ENCODE measurements at places on chromosomes 12 and 14.

DNA sequence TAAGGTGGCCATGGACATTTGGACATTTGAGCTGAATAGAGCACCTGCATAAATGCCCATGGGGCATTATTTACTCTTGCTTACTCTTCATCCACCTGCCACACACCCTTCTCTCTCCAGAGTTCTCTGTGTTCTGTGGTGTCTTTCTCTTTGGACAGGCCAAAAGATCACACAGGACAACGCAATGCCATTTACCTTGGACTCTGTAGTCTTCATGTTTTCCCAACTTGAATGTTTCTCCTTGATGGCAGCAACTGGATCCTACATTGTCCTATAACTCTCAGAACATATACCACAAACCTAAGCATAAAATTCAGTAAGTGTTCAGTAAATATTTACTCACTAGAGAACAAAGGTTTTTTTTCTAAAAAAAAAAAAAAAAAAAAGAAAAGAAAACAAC is 41.7 kb upstream of the PTHLH start:
- no peak for DNase-seq

DNA sequence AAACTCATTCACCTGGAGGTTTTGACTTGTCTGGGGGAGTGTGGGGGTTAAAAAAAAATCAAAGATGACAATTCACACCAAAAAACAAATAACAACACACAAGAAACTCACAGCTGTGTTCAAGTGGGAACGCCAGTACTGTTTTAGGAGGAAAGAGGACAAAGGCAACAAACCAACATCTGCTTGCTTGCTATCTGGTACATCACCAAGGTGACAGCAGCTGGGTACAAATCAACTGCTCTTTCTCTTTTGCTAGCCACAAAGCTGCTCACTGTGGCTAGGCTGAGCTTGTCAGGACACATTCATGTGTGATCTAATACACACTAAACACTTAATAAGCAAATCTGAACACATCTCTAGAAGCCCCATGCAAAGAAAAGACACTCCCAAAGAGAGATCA is 128.0 kb upstream of the RAP1B start:
- no peak for DNase-seq

GRCh38 chr12:77079631-77080030 is 14.3 kb upstream of the E2F7 start:
- no peak for DNase-seq

DNA sequence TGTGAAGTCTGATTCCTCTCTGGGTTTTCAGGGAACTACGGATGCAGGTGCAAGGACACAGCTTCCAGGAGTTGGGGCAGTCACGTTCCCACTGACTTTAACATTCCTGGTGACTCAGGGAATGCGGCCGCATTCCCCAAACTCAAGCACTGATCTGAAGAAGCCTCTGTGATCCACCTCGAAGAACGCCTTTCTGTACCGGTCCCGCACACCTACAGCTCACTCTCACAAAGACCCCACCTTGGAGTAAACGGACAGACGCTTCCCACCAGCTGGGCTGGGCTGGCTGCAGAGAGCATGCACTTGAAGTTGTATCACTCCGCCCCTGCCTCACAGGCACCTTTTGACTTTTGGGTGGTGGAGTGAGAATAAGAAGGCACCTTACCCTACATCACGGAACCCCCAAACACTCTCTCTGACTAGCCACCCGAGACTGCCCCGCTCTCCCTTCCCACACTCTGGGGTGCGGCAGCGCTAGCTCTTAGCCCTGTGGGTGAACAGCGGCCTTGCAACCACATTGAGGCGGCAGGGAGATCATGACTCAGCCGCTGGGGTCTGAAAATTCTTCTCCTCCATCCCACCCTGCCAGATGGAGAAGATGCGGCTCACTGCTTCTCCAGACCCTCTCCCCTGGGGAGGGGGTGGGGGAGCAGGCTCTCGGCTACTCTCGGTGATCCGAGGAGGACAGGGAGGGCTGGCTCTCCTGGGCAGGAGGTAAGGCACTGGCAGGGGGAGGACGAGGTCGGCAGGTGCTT is 23.7 kb upstream of the HDAC7 start:
- no peak for DNase-seq

- no peak for DNase-seq
Measured at GRCh38 chr12:131882804-131883520, 11.5 kb upstream of the ULK1 start.

DNA sequence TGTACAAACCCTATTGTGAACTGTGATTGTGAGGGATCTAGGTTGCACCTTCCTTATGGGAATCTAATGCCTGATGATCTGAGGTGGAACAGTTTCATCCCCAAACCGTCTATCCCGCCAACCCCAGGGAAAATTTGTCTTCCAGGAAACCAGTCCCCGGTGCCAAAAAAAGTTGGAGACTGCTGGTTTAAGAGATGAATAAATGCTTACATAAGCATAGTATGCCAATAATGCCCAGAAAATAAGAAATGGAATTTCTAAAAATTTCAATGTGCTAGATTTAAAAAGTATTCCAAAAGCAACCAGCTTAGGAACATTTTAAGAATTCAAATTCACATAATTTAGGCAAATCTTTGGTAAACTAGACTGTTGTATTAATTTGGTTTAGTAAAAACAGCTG is 5.4 kb upstream of the RNU6-8 start:
- DNase-seq: no peak

- DNase-seq: no peak
Measured at GRCh38 chr12:67254372-67255026, 14.7 kb upstream of the CAND1 start.

- DNase-seq: no peak
Measured at GRCh38 chr14:32049361-32050088, 27.6 kb upstream of the ARHGAP5 start.

- DNase-seq: no peak
Measured at GRCh38 chr14:56333359-56334292, 215.4 kb downstream of the PELI2 start.

- DNase-seq: no peak
Measured at GRCh38 chr12:105214670-105215375, 21.2 kb downstream of the APPL2 start.

GRCh38 chr14:53850714-53851296 is 105.8 kb downstream of the BMP4 start:
- no peak for DNase-seq

DNA sequence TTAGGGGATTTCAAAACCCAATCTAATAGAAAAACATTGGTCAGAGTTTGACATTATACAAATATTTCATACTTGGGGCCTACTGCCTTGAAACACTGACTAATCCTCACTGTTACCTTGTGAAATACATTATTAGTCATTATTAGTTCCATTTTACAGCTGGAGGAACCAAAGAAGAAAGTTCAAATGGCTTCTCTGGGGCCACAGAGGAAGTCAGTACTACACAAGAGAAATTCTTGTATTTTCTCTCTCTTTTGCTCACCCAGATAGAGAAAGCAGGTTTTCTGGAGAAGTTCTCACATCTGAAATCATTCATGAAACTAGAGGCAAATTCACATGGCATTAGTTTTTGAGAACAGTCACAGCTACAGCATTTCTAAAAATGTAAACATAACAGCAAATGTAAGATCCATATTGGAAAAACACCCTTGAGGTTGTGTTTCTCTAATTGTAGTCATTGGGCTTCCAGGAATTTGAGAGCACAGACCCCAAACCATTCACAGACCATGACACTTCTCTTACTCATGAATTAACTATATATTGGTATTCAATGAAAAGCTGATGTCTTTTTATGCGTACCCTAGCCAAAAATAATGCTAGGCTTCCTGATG is 83.0 kb downstream of the LLPH start:
- no peak for DNase-seq

GRCh38 chr12:112887550-112887949 is 19.2 kb upstream of the OAS1 start:
- no peak for DNase-seq

- DNase-seq: no peak
Measured at GRCh38 chr12:97960741-97961608, 498.4 kb downstream of the RMST start.

- no peak for DNase-seq
Measured at GRCh38 chr12:16347391-16348298, at the start of gene MGST1. Gene MGST1, plus strand, starts transcription at chr12:16347645. Its CDS starts 6,608 bp downstream, at chr12:16354253.

DNA sequence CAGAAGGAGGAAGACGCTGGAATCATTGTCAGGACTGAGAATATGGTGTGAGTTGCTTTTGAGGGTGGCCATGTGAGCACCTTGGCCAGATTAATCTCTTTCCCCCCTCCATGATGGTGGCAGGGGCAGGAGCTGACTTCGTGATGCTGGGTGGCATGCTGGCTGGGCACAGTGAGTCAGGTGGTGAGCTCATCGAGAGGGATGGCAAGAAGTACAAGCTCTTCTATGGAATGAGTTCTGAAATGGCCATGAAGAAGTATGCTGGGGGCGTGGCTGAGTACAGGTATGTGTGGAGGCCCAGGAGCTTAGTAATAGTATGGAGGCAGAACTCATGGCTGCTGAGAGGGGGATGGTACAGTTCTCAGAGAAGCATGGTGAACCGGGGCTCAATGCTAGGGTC is 4.3 kb downstream of the TINF2 start:
- no peak for DNase-seq

- DNase-seq: no peak
Measured at GRCh38 chr14:61512026-61512834, 183.1 kb upstream of the HIF1A start.

All from stimulated activated CD4-positive, alpha-beta T cell treated with anti-CD3 and anti-CD28 coated beads, TNF-alpha, amount 100 ng/mL, for 4 hours (primary cell).